Karpas-422 (cell line): ENCODE measurements at places on chromosomes 12 and 14.

- DNase-seq, result no peak
Measured at GRCh38 chr12:95605875-95606274, 54.6 kb upstream of the USP44 start.

DNA sequence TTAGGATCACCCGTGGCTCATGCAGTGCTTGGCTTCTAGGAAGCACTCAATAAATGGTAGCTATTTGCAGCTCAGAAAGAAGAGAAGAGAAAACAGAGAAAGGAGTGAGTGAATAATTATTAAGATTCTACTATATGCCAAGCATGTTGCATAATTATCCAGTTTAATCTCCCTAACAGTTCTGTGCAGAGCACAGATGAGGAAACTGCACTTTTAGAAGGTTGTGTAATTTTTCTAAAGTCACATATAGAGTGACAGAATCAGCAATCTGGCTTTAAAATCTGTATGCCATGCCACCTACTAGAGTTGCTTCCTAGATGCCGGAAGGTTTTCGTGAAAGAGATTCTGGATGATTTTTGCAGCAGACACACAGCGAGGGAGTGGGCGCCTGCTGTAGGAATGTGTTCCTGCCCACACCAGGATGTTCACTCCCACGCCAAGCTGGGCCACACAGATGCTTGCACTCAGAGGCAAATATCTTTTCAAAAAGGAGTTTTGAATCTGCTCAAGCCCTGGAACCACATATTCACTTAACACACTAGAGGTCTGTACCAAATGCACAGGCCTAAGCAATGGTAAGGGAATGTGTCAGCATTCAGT is 50.2 kb upstream of the SMCO2 start:
- DNase-seq, result no peak

DNA sequence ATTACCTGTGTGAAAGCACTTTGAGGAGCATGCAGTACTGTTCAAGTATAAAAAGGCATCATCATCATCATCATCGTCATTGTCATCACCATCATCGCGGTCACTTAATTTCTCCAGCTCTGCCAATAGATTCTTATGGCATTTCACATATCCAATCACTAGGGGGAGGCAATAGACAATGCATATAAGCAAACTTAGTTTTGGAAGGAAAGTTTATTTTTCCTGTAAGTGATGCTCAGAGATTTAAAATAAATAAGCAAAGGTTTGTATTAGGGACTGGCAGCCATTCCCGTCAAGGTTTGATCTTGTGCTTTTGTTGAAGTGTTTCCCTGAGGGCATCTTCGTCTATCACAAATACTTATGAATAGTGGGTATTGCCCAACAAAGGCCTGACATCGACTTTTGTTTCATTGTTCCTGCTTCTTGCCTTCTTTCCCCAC is 127.4 kb downstream of the KTN1 start:
- peak; percentile 61 for DNase-seq

DNA sequence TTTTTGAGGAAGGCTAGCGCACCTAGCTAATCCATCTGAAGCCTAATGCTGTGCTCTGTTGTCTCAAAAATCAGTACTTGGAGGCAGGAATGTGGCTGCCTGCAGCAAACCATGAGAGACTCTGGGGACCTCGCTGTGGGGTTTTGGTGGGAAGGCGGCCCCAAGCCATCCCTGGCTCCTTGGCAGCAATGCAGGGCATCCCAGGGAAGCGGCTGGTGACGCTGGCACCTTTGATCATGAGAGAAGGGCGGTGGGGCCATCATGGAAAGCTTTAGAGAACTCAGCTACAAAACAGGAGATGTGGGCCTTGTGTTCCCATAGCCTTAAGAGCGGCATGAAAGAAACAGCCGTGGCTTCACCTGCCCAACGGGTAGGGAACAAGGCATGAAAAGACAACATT is 101.1 kb upstream of the SFSWAP start:
- DNase-seq, result no peak

GRCh38 chr12:68608191-68608590 is 2.5 kb upstream of the RAP1B start:
- no peak for DNase-seq

GRCh38 chr12:726281-727140 is 25.9 kb upstream of the WNK1 start:
- no peak for DNase-seq

DNA sequence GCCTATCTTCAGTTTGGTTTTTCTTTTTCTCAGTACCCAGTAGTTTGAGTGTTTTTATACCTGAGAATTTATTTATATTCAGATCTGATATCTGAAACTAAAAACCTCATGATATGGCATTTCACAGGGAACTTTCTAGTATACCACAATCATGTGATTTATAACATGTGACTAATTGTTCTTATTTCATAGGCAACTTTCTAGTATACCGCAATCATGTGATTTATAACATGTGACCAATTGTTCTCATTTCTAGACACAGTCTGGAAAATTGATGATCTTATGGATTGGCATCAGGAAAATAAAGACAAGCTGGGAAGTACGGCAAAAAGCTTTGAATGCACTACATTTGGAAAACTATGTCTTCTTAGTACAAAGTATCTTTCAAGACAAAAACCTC is 20.6 kb downstream of the ZNF268 start:
- DNase-seq, result no peak

DNA sequence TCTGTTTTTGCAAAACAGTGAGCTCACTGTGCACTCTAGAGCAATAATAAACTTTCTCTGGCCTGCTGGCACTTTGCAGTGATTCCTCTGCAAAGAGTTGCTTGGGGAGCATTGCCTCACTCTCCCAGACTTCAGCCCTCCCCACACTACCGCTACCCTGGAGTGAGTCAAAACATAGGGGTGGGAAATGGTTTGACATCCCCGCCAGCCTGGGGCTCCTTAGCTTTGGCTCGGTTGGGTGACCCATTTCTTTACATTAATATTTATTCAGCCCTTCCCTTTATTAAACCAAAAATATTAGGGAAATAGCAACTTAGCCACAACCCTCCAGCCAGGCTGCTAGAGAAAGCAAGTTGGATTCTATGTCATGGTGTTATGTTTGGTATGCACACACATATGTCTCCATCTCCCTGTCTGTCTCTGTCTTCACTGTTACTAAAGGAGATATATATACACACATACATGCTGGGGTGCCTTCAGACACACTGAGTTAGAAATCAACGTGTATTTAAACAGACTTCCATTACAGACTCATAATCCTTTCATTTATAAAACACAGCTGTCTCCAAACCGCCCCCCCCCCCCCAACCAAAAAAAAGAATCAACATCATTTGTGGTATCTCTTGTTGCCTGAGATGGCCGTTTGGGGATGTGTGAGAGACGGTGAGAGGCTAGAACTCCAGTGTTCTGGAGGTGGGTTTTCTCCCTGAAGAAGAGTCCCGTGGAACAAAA is 3.4 kb upstream of the IRF2BPL start:
- no peak for DNase-seq

DNA sequence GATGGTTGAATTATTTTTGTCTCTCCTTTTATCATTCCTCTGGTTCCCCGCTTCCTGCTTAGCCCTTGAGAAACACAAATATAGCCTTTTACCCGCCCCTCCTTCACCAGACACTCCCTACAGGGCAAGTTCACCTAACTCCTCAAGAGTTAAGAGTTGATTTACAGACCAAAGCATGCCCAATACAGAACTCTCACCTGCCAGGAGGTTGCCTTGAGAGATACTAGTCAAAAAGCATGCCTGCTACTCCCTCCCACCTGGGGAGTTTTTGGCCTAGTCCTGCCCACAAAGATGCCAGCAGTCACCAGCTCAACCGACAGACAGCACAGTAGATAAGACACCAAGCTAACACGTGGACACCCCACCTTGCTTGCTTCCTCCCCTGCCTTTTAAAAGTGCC is 11.2 kb downstream of the LGMN start:
- DNase-seq, result no peak

GRCh38 chr14:97854918-97855317 is 1057.7 kb downstream of the VRK1 start:
- DNase-seq, result no peak

DNA sequence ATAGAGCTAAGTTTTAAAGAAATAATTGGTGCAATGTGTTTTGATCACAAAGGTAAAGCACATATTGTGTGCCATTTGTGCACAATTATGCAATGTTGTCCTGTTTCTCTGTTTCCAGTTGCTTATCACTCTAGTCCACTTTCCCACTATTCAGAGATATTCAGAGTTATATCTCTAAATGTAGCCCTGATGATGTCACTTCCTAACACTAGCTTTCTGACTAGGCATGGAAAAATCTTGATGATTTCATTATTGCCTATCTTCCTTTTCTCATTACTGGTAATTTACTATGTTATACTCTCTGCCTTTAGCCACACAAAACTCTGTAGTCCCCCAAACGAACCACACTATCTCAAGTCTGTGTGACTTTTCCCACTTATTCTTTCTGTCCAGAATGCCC is 221.2 kb downstream of the TRHDE start:
- DNase-seq, result no peak

DNA sequence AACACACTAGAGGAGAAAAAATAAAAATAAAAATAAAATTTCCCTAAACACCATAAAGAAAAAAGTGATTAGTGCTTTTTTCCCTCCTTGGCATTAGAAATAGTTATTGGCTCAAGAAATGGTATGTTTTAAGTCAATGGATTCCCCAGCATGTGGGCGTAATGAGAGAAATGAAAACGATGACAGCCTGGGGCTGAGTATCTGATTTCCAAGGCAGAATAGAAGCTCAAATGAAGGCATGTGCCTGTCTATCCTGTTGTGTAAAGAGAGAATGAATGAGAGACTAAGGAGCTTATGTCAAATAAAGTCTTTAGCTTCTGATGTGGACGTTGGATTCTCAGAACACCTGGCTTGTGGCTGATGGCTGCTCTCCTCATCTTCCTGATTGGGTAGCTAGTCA is 1408.4 kb upstream of the TMEM132C start:
- no peak for DNase-seq

- DNase-seq, result no peak
Measured at GRCh38 chr14:23694949-23695663, 58.9 kb downstream of the DHRS2 start.

GRCh38 chr12:9343731-9344130 is 135.5 kb upstream of the PZP start:
- no peak for DNase-seq

DNA sequence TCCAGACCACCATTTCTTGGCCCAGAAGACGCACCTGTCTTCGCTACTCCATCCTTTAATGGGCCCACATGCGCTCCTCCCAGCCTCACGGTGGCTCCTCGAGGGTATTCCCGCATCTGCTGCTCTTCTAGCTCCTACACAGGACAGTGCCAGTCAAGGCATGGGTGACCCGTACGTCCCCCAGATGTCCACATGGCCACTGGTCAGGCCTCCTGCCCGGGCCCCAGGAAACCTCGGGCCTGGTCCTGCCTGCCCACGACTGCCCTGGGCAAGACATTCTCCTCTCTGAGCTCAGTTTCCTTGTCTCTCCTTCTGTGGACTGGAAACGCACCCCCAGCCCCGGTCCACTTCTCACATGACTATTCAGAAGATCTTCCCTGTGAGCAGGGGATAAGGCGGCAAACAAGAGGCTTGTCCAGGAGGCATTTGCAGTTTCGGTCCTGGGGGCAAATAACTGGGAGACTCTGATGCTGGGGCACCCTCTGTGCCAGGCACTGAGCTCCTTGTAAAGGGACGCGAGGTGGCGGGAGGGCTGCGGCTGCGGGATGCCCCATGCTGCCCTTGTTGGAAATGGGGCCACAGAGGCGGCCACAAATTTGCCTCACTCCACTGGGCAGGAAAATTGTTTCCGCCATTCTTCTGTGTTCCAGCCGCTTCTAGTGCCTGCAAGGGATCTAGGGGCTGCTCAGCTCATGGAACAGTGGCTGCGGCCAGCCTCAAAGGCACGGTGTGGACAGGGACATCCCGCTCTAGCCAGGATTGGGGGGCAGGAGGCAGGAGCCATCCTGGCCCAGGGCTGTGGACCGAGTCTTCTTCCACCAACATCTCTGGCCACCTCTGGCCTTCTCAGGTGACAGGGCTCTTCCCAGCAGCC is 6.8 kb upstream of the BEGAIN start:
- DNase-seq, result no peak
